ENCODE measurements at places on chromosomes 12 and 14.
A peak's percentile ranks its signal among the peaks of the same experiment; 100 is the strongest.

GRCh38 chr12:78189656-78190055 lies 359.0 kb downstream of the NAV3 start:
- DNase-seq = no peak

- peak; percentile 8 for DNase-seq
Observed at GRCh38 chr12:116053479-116054200, 223.9 kb downstream of the MED13L start.

DNA sequence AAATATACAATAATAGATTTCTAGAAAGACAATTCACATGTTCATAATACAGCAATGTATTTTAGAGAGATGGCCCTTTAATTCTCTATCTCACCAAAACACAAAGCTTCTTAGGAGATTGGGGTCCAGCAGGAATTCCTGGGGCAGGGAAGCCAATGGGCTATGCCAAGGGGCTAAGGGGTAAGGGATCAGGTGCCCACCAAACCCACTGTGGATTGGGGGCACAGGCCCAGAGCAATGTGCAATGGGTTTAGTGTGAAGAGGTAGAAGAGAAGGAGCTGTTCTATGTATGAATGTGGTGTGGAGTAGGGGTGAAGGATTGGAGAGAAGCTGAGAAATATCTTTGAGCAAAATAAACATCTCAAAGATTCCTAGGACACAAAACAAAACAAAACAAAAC lies 2.6 kb downstream of the HOXC13 start:
- no peak for DNase-seq

DNA sequence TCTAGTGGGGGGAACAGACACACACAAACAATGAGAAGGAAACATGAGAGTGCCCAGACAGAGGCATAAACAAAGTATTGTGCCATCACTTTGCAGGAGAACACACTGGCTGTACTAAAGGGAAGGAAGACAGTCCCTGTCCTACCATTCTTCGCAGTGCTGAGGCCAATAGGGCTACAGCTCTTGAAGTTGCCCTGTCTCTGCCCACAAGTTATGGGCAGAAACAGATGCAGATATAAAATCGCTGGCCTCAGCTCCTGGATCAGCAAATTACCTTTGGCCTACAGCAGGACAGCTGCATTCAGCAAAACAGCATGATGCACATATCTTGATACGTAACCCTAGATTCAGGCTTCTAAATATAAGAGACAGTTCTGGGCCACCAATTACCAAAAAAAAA lies 23.0 kb upstream of the PRKAB1 start:
- DNase-seq = no peak

- DNase-seq = no peak
Observed at GRCh38 chr12:14613718-14614117, 46.0 kb upstream of the PLBD1 start.

- DNase-seq = no peak
Observed at GRCh38 chr12:120264904-120265472, 542 bp downstream of the PXN start.

DNA sequence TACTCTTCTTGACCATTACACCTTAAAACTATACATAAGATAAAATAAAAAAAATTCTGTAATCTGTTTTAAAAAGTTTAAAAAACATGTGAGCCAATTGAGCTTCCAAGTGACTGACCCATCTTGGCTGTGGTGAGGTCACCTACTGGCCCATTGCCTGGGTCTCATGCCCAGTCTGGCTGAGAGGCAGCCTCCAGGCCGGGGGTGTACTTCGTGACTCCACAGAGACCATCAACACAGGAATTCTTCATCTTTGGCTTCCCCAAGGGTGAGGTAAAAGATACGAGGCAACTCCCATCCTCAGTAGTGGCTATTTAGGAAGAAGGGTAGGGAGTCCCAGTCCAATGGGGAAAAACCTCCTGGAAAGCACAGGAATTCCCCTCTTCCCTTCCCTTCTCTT lies 113.2 kb downstream of the APAF1 start:
- DNase-seq = peak; percentile 59

Data from caudate nucleus (tissue), 63 donors.